Skeletal muscle tissue (tissue), 5 donors: ENCODE measurements at places on chromosomes 4 and X. TPM values are rescaled to one million over a fixed set of nuclear protein-coding genes. Genes with fewer than 3 reads are reported as not detected.

The MAGIX gene
- 2.1 TPM for total RNA-seq

The SERPINA7 gene
- not detected for total RNA-seq

The SYNPO2 gene
- 34.4 TPM for total RNA-seq

The SSX2 gene
- not detected for total RNA-seq

The IRF2 gene
- 18.8 TPM for total RNA-seq

The USP26 gene
- not detected for total RNA-seq

The FANCB gene
- 7.8 TPM for total RNA-seq

The TXK gene
- 0.52 TPM for total RNA-seq
